ENCODE measurements at places on chromosomes 6 and 20. TPM values are rescaled to one million over a fixed set of nuclear protein-coding genes. Genes with fewer than 3 reads are reported as not detected.
A peak's percentile ranks its signal among the peaks of the same experiment; 100 is the strongest.

Gene COL21A1
- total RNA-seq, result 0.47 TPM

Gene MUCL3
- total RNA-seq, result not detected

Gene RBBP8NL
- 26.7 TPM for total RNA-seq

Gene DEFB118
- total RNA-seq, result not detected

Gene HIVEP1
- 69.3 TPM for total RNA-seq

Gene SIRPD
- not detected for total RNA-seq

Gene ZBTB9
- total RNA-seq, result 0.70 TPM

Gene LAMA2
- 30.0 TPM for total RNA-seq

Gene ZFP57
- not detected for total RNA-seq

Gene MATN4
- not detected for total RNA-seq

Gene EYS
- not detected for total RNA-seq

Gene TCF15
- not detected for total RNA-seq

GRCh38 chr20:43994486-43995100, 79.9 kb downstream of the TOX2 start:
- no peak for DNase-seq

GRCh38 chr6:63571361-63572043, 778 bp upstream of the LOC128125822 start:
- DNase-seq, result peak; percentile 87

GRCh38 chr20:61117725-61118124, 134.3 kb upstream of the CDH4 start:
- no peak for DNase-seq

- DNase-seq, result peak; percentile 57
Observed at GRCh38 chr6:33091957-33092356, 16.2 kb downstream of the HLA-DPB1 start.

GRCh38 chr6:155212616-155213380, 51.0 kb upstream of the CLDN20 start:
- no peak for DNase-seq

- DNase-seq, result no peak
Observed at GRCh38 chr20:49779972-49780371, 32.7 kb upstream of the SLC9A8 start.

DNA sequence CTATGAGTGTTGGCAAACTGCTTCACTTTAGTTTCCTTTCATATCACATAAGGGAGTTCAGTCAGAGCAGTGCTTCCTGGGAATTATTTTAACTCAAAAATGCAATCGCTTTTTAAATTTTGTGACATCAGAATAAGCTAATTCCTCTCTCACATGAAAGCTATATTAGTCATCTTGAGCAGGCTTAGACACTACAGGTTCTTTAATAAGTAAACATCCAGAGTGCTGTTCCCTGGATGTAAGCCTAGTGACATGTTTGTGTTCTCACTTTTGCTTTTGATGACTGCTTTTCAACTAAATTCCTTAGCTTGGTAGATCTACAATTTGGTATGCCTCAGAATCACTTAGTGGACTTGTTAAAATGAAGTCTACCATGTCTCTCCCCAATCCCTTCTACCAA, 252.7 kb upstream of the POU3F2 start:
- no peak for DNase-seq

DNA sequence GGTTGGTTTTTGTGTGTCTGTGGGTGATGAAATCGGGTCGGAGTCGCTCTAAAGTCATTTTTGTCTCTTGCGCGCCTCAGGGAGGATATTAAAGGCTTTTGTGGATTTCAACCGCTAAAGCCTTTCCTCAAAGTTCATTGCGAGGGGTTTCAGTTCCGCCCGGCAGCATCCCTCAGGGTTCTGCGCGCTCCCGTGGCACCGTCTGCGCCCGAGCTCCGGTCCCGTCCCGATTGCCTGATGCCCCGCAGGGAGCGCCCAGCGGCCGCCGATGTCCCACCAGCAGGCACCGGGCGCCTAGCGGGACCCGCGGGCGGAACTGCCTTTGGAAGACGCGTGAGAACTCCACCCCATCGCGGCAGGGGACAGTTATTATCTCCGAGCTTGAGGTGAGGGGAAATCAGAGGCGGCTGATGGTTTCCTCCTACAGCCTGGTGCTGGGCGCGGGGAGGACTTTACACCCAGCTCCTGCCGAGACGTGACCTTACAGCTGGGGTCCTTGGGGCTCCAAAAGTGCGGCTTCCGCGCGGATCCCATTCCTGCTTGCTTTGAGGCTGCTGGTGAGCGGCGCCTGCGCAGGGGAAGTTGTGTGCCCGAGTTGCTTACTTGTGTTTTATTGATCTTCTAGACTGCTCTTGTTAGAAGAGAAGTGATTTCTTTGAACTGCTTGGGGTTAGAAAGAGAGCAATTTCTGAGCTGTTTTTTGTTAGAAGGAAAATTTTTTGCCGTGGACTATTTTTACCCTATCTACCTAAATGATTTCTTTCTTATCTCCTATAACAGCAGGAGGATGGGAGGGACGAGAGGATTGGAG, 27.1 kb downstream of the ULBP1 start:
- peak; percentile 24 for DNase-seq

DNA sequence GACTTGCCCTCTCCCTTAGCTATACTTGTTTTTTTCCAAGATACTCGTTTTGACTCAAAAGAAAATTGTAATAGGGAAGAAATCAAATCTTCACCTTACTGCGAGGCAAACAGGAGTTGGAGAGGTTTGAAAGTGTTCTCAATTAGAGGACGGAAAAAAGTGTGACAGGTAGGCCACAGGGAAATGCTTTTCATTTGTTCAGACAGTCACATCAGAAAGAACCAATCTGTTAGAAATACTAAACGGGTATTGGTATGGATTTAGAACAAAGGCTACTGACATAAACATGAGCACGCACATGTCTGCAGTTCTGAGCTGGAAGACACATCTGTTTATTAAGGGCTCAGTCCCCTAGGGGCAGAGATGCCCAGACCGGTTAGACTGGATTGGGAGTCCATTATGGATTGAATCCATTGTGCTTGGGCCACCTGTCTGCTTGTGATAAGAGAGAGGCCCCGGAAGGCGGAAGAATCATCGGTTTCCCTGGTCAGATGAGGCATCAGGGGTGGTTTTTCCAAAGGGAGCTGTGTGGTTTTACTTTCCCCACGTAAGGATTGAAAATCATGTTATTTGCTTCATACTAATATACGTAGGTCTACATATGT, 220.9 kb upstream of the MYLIP start:
- DNase-seq, result no peak

DNA sequence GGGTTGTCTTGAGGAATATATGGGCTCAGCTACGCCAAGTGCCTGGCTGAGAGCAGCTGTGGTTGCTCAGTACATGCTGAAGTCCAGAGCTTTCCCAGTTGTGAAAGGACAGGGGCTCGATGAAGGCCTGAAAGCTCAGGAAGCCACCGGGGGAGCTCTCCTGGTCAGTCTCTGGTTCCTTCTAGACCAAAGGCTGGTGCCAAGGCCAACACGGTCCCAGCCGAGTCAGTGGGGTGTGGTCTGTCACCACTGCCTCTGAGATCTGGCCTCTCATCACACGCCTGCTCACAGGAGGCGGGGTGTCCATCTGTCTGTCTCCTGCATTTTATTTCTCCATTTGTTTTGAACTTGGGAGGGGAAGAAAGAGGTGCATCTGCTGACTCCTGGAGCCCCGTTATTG, 4.9 kb upstream of the FAM83C start:
- no peak for DNase-seq

- DNase-seq, result no peak
Observed at GRCh38 chr6:105900125-105900937, 185.8 kb upstream of the PRDM1 start.

DNA sequence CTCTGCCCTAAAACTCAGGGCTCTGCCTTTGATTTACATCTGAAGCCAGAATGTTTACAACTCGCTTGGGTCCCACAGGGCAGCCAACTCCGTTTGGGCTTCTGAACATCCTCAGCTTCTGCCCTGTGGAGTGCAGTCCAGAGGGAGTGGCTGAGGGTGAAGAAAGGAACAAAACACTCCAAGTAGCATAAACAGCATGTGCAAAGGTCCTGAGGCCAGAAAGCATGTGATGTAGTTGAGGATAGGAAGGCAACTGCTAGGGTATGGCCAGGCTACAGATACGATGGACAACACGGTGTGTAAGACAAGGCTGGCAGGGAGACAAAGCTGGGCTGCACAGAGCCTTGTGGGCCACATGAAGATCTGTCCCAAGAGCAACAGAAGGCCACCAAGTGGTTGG, 12.5 kb downstream of the JAG1 start:
- no peak for DNase-seq

DNA sequence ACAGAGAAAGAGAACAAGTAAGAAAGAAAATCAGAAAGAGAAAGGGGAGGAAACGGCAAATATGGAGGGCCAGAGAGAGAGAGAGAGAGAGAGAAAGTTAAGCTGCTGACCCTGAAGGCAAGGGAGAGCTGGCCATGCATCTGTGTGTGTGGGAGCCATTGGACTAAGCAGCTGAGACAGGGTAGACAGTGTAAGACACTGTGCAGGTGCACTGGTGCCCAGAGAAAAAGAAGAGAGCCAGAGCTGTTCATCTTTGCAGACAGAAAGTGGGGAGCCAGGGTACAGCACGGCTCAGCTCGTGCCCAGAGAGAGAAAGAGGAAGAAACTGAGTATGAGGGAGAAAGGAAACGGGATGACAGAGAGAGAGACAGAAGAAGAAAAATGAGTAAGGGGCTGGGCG, 24.2 kb upstream of the ZNF318 start:
- DNase-seq, result no peak

GRCh38 chr6:54646069-54646950, 200.3 kb upstream of the FAM83B start:
- no peak for DNase-seq

DNA sequence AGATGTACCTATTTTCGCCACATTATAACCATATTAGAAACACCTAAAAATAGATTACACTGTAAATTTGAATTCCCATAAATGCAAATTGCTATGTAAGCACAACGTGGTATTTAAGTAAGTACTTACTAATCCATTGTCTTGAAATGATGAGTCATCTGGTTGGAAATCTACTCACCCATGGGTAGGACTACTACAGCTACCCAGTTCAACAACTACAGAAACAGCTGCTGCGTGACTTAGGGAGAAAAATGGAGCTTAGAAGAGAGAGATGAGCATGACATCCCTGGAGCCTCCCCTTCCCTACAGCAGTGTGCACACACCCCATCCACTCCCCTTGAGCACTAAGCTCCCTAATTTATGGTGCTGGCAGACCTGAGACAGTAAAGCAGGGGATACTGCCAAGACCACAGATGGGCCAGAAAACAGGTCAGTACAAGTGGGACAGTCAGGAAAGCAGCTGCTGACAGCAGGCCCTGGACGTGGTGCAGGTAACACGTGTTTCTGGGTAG, 26.9 kb downstream of the RRAGD start:
- DNase-seq, result no peak

DNA sequence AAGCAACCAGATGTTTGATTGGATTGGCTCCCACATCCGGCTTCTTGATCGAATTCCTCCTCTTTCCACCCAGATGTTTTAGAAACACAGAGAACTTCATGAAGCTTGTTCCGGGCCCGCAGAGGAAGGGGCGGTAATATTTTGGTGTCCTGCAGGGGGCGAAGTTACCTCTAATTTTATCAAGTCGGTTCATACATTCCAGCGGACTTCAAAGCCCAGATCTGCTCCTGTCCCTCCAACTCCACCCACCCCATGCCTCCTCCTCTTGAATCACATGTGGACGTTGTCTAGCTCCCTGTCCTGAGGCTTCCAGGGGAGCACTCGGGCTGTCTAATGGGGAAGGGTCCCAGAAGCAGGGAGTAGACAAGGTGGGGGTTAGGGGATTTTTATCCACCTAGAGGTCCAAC, 2.9 kb upstream of the BMP6 start:
- DNase-seq, result peak; percentile 71

DNA sequence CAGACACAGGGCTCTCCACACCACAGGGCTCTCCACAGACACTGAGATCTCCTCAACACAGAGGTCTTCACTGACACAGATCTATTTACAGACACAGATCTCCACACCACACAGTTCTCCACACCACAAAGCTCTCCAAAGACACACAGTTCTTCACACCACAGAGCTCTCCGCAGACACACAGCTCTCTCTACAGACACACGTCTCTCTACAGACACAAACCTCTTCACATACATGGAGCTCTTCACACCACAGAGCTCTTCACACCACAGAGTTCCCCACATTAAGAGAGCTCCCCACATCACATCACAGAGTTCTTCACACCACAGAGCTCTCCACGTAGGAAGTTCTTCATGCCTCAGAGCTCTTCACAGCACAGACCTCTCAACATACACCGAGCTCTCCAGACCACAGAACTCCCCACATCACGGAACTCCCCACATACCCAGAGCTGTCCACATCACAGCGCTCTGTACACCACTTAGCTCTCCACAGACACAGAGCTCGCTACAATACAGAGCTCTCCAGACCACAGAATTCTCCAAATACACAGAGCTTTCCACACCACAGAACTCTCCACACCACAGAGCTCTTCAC, 53.9 kb downstream of the ERMARD start:
- no peak for DNase-seq

GRCh38 chr20:56400001-56400640, 7.7 kb downstream of the CSTF1 start:
- no peak for DNase-seq

- DNase-seq, result no peak
Observed at GRCh38 chr6:73079611-73079955, 145.7 kb downstream of the KHDC1L start.

DNA sequence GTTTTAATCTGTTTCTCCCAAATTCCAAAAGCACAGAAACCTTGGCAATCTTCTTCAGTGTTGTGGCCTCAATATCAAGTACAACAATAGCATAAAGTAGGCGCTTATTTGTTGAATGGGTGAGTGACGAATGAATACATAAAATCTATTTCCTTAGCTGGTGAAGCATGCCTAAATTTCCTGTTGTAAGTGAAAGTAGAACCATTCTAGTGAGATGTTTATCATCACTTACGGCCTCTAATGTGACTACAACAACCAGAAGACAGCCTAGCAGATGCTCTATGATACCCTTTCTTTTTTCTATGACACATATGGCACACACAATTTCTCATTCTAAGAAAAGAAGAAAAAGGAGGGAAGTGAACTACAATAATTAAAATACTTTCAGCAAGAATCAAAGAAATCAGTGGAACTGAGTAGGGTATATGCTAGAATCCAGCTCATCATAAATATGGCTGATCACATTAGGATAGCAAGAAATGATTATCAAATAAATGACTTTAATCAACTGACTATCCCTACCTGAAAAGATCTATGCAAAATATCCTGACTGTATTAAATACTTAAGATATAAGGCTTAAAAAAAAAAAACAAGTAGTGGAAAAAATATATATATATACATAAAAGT, 67.4 kb downstream of the BTBD9 start:
- DNase-seq, result no peak
